ENCODE measurements at places on chromosomes 4 and X.

DNA sequence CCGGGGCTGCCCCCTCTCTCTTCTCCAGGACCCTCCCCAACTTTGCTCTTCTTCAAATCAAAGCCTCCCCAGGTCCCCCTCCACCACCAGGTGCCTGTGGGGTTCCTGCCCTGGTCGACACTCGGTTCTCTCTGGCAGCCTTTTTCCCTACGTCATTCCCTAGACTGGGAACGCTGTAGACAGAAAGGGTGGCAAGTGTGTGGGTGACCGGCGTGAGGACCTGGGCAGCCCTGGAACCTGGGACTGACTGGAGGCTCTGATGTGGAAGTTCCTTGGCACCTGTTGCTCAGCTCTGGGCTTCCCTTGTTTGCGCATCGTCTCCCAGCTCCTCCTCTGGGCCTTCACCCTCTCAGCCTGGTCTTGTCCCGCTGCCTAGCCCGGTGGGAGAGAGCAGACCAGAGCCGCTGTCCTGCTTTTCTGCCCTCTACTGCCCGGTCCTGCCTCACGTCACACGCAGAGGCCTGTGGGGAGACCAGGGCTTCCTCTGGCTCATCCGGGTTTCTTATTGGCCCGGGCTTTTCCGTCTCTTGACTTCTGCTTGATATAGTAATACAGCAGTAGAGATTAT, 1.3 kb downstream of the TACC3 start:
- DNase-seq = no peak

DNA sequence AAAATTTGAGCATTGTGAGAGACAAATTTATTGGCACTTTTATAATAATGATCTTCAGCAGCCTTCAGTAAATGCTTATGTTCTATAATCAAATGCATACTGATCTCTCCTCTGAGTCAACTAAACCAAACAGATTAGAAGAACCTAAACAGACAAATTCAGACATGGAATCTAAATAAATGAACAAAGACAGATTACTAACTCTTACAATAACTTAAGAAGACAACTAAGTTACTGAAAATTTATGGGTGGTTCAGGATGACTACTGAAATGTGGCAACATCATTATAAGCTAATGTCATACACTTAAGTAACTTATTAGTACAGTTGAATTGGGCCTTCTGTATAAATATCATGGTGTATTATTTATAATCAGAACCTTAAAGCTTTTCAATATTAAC, 127.3 kb downstream of the NEK1 start:
- no peak for DNase-seq

DNA sequence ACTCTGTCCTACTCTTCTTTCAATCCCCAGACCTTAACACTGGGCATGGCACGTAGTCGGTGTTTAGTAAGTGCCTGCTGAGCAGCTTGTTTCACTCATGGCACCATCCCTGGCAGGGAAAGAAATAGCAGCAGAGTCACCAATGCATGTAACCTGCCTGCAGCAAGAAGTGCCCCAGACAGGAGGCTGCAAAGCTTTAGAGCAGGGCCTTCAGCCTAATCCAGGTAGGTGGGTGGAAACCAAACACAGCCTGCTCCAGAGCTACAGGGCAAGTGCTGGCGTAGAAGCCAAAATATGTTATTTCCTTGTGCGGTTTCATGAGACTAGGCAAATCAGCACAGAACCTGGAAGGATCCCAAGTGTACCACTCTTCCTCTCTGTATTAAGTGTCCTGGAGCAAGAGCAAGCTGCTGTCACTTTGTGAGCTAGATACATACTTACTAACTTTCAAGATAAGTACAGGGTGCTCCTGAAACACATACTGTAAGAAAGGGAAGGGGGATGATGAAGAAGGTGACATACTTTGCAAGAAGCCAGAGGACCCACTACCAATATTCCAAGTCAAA, 5.5 kb downstream of the PROM1 start:
- no peak for DNase-seq

DNA sequence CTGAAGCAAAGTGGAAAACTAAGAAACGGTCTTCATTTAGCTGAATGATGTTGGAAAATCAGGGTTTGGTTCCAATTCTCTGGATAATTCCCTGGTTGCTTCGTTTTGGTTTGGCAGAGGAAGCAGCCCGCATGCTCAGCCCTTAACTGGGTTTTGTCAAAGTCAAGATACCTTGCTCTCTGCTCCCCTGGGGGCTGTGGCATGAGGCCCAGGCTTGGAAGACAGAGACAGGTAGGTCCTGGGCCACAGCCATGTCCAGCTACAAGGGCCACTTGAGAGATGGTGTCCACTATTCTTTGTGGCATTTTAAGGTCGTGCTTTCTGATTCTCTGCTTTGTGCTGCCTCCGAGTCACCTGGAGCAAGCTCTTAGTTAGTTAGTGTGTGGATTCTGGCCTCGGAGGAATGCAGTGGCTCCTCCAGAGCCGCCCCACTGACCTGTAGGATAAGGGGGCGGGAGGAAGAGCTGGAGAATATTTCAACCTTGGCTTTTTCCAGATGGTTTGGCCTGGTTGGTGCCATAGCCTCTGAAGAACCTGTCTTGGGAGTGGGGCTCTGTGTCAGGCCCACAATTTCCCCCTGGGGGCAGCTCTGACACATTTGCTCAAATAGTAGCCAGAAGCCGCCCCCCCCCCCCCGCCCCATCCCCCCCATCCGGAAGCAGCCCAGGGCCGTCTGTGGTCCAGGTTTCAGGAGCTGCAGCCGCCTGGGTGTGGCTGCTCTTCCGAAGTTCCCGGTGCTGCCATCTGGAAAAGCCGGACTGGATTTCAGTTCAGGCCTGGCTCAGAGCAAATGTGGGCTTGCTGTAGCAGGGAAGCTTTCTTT, 147.1 kb downstream of the NHS start:
- DNase-seq = peak; percentile 61

GRCh38 chrX:41785685-41786084, 61.7 kb downstream of the GPR82 start:
- no peak for DNase-seq

GRCh38 chr4:13316354-13316753, 167.8 kb downstream of the RAB28 start:
- no peak for DNase-seq

DNA sequence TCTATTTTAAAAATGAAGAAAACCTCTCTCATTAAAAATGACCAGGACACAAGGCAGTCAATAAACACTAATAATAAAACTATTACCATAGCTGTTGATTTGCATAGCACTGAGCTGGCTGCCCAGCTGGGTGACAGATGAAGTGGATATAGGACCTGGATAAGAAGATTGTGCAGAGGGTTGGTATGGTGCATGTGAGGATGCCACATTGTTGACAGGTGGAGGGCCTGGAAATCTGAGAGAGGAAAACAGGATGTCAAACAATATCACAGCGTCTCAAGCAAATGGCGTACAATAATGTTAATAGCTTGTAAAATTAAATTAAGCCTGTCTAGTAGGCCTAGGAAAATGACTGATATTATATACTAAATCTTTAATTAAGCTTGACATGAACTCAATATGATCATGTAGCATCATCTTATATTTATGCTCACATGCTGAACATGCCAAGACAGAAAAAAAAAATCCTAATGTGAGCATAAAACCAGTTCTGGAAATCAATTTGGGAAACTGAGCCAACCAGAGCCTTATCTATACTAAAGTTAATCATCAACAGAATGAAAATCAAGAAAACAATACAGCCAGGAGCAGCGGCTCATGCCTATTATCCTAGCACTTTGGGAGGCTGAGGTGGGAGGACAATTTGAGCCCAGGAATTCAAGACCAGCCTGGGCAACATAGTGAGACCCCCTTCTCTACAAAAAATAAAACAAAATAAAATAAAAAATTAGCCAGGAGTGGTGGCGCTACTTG, 18.6 kb downstream of the SEC24D start:
- DNase-seq = no peak

Data from HAP-1 (cell line).